Right kidney (tissue), 9 donors: ENCODE measurements at places on chromosomes 2 and 18.
A peak's percentile ranks its signal among the peaks of the same experiment; 100 is the strongest.

- DNase-seq = no peak
These were observed 149.9 kb upstream of the TTC39C start for GRCh38 chr18:23864624-23865023.

- no peak for DNase-seq
These were observed 668 bp upstream of the ANKRD12 start for GRCh38 chr18:9135912-9136314.

DNA sequence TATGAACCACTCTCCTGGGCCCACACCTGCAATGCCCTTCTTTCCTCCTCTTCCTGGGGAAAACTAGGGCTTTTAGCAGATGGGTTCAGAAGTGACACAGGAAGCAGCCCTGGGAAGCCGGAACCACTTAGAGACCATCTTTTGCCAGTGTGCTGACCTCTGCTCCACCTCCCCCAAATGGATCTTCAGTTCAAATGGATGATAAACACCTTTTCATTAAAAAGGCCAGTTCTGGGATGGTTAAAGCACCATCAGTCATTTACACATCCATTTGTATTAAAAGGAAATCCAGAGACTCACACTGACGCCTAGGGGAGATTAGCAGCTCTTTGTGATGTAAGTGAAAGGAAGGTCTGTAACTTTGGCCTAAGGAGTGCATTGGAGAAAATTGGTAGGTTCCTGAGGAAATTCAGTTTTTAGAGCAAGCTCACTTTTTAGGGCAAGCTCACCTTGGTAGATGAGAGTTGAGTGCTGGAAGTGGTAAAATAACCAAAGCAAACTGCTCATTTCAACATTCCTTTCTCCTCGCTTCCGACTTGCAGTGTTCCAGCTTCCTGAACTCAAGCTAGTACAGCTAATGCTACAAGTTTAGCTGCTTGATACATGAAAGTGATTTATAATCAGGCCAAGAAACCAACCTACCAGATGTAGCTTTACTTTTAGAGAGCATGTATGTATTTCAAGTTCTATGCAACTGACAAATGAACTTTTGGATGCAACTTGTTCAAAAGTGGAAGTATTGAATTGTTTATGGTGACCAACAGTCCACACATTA, 47.7 kb downstream of the ACTR2 start:
- no peak for DNase-seq

- no peak for DNase-seq
These were observed 120.0 kb downstream of the DYM start for GRCh38 chr18:49340446-49340845.

- no peak for DNase-seq
These were observed 4.7 kb upstream of the OSBPL1A start for GRCh38 chr18:24402209-24402785.

DNA sequence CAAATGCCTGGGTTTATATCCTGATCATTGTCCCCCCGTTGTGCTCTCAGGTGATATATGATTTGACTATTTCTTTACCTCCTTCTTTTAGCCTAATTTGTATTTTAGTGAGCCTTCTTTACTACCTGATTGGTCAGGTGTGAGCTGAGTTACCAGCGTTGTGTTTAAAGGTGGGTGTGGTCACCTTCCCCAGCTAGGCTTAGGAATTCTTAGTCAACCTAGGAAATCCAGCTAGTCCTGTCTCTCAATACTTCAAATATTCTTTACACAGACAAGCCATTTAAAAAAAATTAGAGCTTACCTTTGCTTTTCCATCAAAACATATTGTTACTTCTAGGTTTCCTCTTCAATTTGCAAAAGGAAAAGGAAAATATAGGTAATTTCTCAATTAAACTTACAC, 30.2 kb downstream of the KYNU start:
- no peak for DNase-seq

DNA sequence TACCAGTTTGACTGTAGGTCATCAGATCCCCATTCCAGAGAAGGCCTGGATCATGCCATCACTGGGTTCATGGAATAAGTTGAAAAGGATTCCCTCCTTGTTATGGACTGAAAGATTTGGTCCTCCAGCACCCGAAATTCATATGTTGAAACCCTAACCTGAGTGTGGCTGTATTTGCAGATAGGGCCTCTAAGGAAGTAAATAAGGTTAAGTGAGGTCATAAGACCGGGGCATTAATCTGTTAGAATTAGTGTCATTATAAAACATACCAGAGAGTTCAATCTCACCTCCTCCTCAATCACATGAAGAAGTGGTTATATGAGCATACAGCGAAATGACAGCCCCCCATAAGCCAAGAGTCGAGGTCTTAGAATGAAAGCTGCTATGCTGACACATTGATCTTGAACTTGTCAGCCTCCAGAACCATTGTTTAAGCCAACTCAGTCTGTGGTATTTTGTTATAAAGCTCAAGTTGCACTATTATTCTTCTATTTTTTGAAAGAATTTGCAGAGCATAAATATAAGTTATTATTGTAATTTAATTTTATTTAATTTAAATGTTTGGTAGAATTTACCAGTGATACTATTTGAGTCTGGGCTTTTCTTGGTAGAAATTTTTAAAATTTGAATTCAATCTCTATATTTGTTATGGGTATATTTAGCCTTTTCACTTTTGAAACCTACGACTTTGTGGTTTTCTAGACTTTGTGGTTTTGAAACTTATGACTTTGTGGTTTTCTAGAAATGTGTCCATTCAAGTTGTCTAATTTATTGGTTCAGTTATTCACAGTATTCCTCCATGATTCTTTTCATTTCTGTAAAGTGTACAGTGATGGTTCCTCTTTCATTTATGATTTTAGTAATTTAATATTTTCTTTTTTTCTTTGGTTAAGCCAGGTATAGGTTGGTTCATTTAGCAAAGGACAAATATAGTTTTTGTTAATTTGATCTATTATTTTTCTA, 1206.7 kb upstream of the CDH2 start:
- DNase-seq = no peak

DNA sequence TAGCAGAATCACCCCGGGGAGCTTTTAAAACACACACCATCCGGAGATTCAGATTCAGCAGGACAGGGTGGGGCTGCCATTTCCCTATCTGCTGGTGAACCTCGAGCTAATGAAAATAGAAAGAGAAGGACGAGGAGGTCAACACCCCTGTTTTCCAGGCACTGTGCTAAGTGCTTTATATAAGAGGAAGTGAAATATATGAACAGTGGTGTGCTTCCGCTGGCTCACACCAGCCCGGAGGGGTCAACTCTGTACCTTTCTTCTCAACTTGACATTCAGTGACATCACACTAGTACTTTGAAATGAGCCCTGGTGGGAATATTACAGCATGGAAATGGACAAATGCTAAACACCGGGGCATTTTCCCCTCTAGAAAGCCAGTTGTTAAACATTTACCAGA, 108.3 kb upstream of the LTBP1 start:
- DNase-seq = no peak

DNA sequence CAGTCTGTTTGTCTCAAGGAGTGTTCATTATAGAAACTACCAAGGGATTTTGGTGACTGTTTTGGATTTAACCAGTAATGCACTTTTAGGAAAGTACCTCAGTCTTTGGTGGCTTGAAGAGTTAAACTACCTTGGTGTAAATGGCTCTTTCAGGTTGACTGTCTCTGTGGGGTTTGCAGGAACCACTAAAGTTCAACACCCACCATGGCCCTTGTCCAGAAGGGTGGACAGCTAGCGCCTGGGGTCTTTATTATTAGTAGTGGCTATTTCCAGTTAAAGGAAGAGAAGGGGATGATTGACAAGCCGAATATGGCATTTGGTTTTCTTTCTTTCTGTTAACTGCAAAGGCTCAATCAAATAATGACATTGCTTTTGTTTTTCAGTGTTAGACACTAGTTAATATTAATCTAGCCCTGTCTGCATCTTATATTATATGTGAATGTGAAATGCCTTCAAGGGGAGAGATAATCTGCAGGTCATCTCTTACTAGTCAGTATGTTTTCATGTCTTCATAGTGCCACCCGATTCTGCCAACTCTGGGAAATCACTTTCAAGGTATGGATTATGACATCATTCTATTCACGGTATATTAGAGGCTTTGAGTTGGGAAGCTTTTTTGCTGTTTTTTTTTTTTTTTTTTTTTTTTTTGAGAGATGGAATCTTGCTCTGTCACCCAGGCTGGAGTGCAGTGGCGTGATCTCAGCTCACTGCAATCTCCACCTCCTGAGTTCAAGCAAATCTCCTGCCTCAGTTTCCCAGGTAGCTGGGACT, 56.4 kb downstream of the MAP4K4 start:
- DNase-seq = no peak

GRCh38 chr2:182302174-182302573, 124.7 kb downstream of the PDE1A start:
- no peak for DNase-seq

GRCh38 chr2:41040782-41041520, 589.1 kb upstream of the SLC8A1 start:
- DNase-seq = no peak

DNA sequence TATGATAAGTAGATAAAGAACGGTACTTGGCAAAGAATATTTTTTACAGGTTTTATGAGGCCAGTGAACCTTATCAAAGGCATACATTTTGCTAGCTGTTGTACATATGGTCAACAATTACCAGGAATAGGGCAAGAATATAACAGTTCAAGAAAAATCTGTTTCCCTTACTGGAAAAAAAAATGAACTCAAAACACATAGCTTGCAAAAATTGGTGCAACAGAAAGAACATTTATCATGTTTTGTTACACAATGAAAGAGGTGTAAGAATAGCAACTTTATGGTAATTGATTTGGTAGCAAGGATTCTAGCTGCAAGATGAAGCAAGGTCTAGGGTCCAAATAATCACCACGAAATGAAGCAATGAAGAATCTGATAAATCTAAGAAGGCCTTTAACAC, 41.6 kb downstream of the TTC21B start:
- DNase-seq = no peak

- peak; percentile 44 for DNase-seq
These were observed 8.7 kb downstream of the CAPN13 start for GRCh38 chr2:30798536-30798991.

GRCh38 chr2:55705027-55705653, 11.5 kb upstream of the PNPT1 start:
- DNase-seq = no peak

GRCh38 chr2:96304606-96305005, 740 bp downstream of the SNRNP200 start:
- no peak for DNase-seq

GRCh38 chr2:237627441-237628246, at the start of gene LRRFIP1:
Gene LRRFIP1, plus strand, starts transcription at chr2:237627587. Its CDS starts 58 bp downstream, at chr2:237627645.
- DNase-seq = peak; percentile 73

- DNase-seq = peak; percentile 55
These were observed 272.9 kb downstream of the CDH20 start for GRCh38 chr18:61606068-61606660.
